ENCODE measurements at places on chromosomes 6 and 20.

DNA sequence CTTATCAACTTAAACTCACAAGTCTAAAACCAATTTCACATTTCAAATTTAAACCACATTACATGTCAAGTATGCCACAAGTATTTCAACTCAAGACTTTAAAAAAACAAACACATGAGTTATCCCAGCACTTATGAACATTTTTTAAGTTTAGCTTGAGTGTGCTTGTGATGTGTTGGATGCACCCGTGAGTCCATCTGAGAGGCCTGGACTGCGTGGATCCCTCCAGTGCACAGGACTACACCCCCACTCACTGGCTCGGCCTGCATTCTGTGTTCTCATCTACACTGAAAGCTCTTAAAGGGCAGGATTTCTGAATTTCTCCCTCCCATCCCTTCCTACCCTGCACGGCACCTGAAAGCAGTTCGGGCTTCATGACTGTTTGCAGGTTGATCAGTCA lies 128.8 kb upstream of the CD93 start:
- DNase-seq, result no peak

GRCh38 chr6:154343473-154344308 lies 12.9 kb downstream of the IPCEF1 start:
- DNase-seq, result peak; percentile 35

GRCh38 chr6:170160628-170161611 lies 130.0 kb downstream of the DLL1 start:
- DNase-seq, result no peak

GRCh38 chr6:168278904-168279303 lies 40.7 kb downstream of the DACT2 start:
- DNase-seq, result no peak

GRCh38 chr20:9397928-9398327 lies 116.5 kb upstream of the LAMP5 start:
- DNase-seq, result no peak

DNA sequence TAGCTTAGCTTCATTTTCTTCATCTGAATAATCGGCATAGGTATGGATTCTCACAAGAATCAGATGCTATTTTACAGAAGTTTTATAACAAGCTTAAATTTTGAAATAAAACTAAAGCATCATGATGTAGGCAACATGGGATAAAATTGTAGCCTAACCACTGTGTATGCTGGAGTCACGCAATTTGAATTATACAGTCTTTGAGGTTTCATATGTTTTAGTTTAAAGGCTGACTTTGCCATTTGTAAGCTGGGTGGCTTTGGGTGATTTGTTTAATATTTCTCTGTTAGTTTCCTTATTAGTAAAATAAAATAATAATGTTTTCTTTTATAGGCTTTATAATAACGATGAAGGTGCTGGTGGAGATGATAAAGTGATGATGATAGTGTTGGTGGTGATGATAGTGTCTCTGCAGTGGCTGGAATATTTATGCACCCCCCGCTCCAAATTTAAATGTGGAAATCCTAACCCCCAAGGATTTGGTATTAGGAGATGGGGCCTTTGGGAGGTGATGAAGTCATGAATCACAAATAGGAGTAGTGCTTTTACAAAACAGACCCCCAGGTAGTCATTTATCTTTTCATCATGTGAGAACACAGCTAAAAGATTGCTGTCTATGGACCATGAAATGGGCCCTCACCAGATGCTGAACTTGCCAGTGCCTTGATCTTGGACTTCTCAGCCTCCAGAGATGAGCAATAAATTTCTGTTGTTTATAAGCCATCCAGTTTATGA lies 42.0 kb downstream of the DOK5 start:
- no peak for DNase-seq

- no peak for DNase-seq
Observed at GRCh38 chr6:133951227-133951626, 1.8 kb upstream of the TBPL1 start.

DNA sequence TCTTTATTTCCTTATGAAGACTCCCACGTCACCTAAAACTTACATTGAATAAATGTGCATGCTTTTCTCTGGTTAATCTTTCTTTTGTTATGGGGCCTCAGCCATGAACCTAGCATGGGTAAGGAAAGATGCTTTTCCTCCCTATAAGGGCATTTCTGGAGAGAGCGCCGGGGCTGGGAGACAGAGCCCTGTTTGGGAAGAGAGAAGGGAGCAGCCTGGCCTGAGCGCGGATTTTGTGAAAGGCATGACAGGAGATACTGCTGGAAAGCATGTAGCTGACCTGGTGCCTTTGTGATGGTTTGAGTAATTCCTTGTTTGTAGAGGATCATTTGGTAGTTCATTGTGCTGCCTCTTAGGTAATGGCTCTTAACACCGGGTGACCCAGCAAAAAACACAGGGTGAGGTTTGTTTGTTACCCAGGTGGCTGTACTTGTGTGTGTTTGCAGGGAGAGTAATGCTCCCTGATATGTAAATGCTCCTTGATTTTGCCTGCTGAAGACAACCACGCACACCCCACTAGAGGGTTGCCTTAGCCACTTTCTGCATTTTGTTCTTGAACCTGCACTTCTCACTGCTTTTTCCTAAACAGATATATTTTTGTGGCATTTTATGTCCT lies 59.2 kb downstream of the ANKRD6 start:
- DNase-seq, result no peak

DNA sequence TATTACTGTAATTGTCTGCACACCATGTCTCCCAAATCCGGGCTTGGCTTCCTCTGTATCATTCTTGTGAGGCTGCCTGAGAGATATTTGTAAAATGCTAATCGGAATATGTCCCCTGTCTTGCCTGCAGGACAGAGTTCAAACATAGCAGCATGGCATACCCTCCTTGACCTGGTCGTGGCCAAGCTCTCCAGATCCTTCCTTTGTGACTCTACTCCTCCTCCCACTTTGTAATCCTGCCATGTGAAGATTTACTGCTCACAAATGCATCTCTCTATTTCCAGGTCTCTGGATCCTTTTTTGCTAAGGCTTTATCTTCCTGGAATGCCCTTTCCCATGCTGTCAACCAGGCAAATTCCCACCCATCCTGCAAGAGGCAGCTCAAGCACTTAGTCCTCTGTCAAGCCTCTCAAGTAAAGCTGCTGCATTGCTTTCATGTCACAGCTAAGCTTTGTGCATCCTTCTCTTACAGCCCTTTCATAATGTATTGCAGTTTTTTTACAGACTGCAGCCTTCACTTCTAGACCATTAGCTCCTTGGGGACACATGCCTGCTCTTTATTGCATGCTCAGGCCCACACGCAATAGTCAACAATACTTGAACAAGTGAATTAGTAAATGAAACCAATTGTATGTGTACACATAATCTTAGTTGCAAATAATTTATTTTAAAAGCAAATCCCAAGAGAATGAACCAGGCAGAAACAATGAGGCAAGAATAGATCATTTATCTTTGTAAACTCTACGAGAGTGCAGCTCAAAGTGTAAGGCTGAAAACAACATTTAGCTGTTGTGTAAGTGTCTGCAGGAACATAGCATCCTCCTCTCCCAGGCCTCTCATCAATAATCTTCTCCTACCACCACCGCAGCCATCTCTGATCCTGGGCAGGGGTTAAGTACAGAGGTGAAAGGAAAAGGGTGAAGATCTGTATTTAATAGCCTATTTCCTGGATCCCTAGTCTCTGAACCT lies 45.8 kb downstream of the HIVEP2 start:
- no peak for DNase-seq

- DNase-seq, result no peak
Observed at GRCh38 chr20:35578469-35578868, 36.6 kb downstream of the ERGIC3 start.

GRCh38 chr6:45714006-45714730 lies 301.5 kb downstream of the CLIC5 start:
- no peak for DNase-seq

DNA sequence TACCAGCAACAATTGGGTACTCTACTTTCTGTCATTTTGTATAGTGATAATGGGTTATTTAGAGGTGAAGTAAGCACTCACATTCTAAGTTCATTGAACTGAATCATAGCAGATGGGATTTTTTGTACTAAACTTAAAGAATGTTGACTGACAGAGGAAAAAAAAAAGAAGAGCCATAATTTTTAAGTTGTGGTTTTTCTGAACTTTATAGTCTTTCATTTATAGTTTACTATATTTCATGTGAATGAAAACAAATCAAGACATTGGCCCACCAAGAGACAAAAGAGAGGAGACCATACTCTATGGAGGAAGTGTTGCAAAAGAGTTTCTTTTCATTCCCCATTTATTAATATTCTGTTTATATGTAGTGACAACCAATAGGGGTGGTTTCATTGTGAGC lies 685.7 kb downstream of the BCKDHB start:
- DNase-seq, result no peak

- DNase-seq, result no peak
Observed at GRCh38 chr6:16217156-16217721, 21.1 kb upstream of the GMPR start.

DNA sequence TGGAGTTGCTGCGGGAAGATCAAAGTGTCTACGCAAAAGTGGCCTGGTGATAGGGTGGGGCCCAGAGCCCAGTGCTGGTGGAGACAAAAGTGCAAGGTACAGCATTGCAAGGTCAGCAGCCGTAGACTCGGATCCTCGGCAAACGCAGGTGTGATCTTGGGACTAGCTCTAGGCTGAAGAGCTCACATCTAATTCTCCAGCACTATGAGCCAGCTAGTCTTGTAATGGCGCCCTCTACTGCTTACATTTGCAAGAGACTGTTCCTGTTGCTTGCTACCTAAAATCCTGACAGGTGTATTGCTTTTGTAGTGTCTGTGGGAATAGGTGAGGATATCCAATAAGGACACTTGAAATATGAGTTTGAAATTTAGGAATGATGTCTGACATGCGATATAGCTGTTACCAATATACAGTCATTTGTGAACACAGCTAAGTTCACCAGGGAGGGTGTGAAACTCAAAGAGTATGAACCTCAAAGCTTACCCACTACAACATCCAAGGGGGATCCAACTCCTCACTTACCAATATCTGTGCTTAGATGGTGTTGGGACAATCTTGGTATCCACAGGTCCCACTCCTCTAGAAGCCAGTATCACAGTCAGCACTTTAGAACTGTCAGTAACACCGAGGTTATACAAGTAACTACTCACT lies 58.4 kb downstream of the PDE7B start:
- DNase-seq, result peak; percentile 73

DNA sequence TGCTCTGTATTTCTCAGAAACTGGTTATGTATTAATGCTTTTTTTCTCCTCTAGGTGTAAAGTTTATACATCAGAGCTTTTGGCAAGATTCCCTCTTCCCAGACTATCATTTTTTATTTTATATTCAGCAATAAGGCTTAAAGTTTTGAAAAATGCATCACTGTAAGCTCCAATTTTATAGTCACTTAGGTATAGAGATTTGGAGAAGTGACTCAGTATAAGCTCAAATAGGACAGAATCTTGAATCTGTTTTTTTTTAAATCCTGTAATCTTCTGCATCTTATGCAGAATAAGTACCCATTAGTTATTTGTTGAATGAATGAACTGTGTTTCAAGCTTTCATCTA lies 1.0 kb downstream of the NCOA7 start:
- DNase-seq, result no peak

- DNase-seq, result no peak
Observed at GRCh38 chr6:23308166-23308565, 738.8 kb downstream of the HDGFL1 start.

- DNase-seq, result peak; percentile 51
Observed at GRCh38 chr20:63829945-63830835, 874 bp downstream of the ZBTB46 start.

GRCh38 chr20:31594558-31595379 lies 10.3 kb upstream of the ID1 start:
- no peak for DNase-seq

DNA sequence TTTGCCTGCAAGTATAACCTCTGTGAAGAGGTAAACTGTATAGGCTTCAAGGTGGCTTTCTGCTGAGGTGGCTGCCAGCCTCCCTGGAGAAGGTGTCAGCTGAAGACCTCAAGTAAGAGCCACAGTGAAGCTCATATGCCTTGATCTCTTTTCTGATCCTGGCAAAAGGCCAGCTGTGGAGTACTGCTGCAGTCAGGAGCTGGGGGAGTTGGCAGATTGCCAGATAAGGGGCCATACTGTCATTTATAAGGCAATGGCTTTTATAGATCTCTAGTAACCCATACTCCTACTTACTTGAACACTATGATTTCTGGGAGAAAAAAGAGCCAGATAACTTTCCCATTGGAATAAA lies 8.8 kb upstream of the CEP85L start:
- DNase-seq, result peak; percentile 74

GRCh38 chr6:167127785-167128531 lies 5.1 kb downstream of the CCR6 start:
- no peak for DNase-seq

GRCh38 chr6:13112921-13113320 lies 215.4 kb downstream of the TBC1D7 start:
- DNase-seq, result no peak

- no peak for DNase-seq
Observed at GRCh38 chr20:64051561-64052325, 2.3 kb upstream of the SOX18 start.

DNA sequence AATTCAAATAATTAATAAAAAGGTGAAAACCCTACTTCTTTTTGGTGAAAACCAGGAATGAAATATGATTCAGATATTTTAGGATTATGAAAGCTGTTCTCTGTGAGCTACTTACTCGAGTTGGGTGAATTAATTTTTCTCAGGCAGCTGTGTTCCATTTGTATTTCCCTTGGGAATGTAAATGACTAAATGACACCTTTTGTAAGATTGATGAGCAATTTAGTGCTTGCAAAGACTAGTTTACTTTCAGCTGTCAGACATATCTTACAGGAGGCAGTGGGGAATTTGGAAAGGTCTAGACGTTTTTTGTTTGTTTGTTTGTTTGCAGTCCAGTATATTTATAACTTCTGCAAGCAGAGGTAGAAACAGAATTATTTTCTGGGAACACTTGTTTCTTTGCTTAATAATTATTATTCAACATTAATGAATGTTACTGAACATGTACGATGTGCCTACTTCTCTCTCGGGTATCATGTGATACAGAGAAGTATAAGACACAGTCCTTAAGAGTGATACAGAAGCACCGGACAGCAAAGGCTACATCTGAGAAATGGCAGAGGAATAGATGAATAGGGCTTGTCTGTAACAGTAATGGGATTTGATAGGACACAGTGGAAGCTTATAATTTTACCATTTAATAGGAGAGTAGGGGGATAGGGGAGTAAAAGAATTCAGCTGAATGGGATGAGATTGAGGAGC lies 91.3 kb downstream of the AKAP7 start:
- DNase-seq, result no peak

GRCh38 chr6:164905311-164905710 lies 404.1 kb downstream of the C6orf118 start:
- no peak for DNase-seq

DNA sequence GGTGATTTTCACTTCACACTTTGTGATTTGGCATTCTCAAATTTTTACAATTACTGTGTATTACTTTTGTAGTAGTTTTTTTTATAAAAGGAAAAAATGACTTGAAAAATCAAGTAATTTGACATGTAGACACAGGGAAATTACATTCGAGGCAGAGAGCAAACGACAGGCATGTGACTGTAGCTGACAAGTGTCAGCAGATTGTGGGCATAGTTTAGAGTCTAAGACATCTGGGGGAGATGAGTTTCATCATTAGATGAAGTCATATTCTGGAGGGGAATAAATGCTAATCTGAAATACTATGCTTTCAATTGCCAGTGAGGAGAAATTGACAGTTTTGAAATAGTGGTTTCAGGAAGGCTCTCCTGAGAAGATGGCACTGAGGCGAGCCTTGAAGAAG lies 126.0 kb downstream of the MTHFD1L start:
- no peak for DNase-seq

GRCh38 chr6:111549168-111549567 lies 56.5 kb downstream of the TRAF3IP2 start:
- DNase-seq, result no peak

- no peak for DNase-seq
Observed at GRCh38 chr20:48538058-48538825, 289.6 kb downstream of the PREX1 start.

- DNase-seq, result no peak
Observed at GRCh38 chr6:115977220-115977619, 83.5 kb downstream of the FRK start.

Measured in HEK293T (cell line).